ENCODE measurements at places on chromosomes 6 and 20.

GRCh38 chr6:23073821-23074220, 504.5 kb downstream of the HDGFL1 start:
- DNase-seq: no peak

- DNase-seq: no peak
Observed at GRCh38 chr6:76594109-76594508, 521.6 kb upstream of the IMPG1 start.

- no peak for DNase-seq
Observed at GRCh38 chr6:129029778-129030177, 146.8 kb downstream of the LAMA2 start.

DNA sequence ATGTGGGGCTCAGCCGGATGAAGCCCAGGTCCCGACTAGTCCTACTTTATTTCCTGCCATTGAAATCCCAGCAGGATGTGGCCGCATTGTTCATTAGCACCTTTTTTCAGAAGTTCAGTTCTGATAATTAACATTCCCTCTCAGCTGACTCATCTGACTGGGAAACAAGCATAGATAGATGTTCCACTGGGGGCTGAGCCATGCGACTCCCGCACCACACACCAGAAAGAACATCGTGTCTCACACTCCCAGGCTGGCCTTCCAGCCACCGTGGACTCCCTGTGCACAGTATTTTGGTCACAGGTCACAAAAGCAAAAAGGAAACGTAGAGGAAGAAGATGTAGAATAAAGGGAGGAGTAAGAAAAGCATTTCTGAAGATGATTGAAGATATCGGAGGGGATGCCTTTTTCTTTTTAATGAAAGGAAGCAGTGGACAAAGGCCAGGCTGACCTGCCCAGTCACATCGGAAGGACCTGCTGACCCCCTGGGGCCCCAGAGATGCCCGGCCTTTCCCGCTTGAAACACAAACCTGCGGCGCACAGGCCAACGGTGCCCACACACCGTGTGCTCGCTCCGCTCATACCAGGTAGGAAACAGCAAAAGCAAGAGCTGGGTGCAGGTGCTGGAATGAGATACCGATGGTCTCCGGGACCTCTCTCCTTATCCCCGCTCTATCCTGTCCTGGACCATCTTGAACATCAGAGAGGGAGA, 11.8 kb downstream of the RPS6KA2 start:
- no peak for DNase-seq

DNA sequence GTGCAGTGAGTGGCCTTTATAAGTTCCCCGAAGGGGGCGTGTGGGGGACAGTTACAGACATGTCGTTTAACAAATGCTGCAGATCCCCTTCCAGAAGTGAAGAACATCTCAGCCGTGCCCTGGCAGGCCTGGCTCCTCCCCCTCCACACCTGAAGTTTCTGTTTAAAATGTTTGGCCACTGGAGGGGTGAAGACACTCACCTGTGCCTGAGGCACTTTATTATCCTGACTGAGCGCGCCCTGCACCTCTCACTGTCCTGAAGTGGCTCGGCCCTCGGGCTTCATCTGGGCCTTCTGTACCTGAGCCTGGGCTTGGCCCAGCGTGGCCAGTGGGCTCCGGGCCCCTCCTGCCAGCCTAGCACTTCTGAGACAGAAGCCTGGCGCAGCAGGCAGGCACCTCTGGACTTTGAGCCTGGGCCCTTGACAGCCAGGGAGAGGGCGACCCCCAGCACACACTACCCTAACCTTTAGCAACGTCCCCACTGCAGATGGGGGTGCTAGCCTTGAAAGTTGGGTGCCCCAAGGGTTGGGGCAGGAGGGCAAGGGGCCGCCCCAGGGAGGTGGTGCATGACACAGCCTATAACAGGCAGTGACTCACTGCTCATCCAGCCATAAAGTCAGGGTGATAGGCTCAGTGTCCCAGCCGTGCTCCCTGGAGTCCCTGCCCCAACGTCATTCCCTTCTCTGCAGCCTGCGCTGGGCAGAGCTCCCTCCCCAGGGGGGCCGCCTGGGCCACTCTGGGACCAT, 13.6 kb upstream of the GATA5 start:
- no peak for DNase-seq

- DNase-seq: no peak
Observed at GRCh38 chr6:129889580-129889979, 28.5 kb upstream of the TMEM244 start.

- DNase-seq: no peak
Observed at GRCh38 chr6:137795501-137795900, 71.6 kb upstream of the TNFAIP3 start.

- DNase-seq: no peak
Observed at GRCh38 chr20:61833807-61834610, 231.7 kb downstream of the TAF4 start.

GRCh38 chr6:16409531-16410441, 171.4 kb downstream of the GMPR start:
- DNase-seq: peak; percentile 26

DNA sequence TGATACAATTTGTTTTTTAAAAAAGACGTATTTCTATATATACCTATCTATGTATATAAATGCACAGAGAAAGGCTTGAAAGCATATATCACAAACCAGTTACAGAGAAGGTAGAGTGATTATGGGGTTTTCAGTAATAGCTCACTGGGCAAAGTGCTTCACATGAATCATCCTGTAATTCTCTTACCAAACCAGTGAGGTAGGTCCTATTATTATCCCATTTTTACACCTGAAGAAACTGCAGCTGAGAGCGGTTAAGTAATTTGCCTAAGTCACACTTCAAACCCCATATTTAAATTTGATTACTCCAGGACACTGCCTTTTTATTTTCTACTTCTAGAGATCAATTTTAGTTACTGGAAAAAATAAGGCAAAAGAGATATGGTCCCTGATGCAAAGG, 4.4 kb downstream of the GSS start:
- DNase-seq: no peak

DNA sequence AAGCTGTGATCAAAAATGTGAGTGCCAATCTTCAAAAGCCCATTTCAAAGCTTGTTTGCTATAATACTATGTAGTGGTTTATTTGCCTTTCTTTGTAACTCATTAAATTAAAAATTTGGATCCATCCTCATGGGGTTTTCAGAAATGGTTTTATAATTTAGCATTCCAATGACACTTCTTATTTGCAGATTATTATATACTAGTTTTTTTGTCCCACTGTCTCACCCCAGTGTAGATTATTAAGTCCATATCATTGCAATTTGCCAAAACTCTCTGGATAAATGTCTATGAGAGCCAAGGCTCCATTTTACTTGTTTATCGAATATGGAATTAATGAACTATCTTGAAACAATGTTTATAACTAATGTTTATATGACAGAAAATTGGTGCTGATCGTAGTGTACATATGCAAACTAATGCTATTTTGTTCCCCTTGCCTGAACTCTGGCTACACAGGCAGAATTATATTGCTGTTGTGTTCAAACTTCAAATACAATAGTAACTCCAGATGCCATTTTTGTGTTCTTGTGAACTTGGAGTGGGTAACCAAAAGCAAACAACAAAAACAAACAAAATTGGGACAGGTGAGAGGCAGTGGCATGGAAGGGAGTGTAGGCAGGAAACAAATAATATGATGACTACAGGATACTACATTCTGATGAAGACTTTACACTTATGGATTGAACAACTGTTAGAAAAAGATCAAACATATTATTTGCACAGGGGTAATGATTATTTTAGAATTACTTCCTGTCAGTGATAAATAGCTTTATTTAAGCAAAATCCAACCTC, 307.1 kb upstream of the FLRT3 start:
- DNase-seq: no peak
